ENCODE measurements at places on chromosomes 11 and 22.

DNA sequence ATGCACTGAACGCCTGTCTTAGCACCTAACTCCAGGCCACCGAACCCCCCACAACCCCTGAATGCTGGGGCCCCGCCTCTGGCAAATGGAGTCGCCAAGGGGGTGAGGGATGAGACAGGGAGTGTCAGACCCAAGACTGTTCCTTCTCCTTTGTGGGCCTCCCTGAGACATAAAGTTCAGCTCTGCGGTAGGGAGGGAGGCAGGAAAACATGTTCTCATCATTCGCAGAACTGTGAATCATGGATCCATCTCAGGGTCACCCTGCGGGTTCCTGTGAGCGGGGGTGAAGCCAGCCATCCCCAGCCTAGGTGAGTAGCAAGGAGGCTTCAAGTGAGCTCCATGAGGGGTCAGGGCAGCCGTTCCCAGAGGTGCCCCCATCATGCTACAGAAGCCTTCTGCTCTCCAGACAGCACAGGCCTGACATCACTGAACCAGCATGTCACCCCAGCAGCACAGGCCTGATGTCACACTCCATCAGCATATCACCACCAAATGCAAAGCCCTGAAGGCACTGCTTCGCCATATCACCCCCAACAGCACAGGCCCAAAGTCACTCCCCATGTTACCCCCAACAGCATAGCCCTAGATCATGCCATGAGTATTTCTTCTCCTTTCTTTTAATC, 27.2 kb downstream of the TMPRSS6 start:
- peak; percentile 12 for DNase-seq

- no peak for DNase-seq
Measured at GRCh38 chr11:4092026-4092425, 2.6 kb upstream of the RRM1 start.

DNA sequence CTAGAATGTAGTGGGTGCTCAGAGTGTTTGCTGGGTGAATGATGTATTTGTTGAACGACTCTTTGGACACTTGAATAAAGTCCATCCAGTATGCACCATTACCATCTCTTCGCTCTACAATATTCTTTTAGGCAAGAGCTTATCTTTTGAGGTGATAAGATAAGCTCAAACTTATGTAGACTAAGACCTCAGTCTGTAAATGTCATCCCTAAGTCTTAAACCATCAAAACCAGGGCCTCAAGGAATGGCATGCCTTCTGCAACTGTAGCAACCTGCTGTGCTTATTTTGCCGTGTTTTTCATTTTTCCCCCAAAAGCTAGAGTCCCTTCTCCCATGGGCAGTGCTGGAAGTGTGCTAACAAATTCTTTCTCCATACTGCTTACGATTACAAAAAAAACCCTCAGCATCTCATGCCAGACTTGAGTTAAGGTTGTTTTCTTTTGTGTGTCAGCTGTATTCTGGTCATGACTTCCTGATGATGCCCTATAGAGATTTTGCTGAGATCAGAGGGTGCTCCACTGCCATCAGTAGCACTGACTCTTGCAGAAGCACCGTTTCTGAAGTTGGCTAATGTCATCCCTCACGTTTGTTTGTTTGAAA, 27.8 kb downstream of the LIMK2 start:
- no peak for DNase-seq

DNA sequence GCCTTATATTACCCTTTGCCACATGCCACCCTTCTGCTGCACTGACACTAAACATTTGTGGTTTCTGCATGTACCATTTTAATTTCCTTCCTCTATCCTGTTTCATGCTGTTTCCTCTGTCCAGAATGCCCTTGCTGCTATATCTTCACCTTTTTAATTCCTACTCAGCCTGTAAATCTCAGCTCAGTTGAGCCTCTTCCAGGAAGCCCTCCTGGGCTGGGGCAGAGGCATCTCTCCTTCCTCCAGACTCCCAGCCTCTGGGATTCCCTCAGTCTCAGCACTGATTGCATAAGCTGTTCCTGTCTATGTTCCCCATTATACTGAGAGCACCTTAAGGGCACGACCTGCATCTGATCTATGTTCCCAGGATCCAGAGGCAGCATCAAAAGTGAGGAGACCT, 98.7 kb downstream of the RNF169 start:
- no peak for DNase-seq

- DNase-seq: no peak
Measured at GRCh38 chr11:10567446-10567845, 1.0 kb downstream of the LYVE1 start.

GRCh38 chr11:2779981-2780849, 80.4 kb upstream of the KCNQ1OT1 start:
- DNase-seq: no peak

GRCh38 chr11:22512457-22512856, 113.2 kb downstream of the FANCF start:
- no peak for DNase-seq

DNA sequence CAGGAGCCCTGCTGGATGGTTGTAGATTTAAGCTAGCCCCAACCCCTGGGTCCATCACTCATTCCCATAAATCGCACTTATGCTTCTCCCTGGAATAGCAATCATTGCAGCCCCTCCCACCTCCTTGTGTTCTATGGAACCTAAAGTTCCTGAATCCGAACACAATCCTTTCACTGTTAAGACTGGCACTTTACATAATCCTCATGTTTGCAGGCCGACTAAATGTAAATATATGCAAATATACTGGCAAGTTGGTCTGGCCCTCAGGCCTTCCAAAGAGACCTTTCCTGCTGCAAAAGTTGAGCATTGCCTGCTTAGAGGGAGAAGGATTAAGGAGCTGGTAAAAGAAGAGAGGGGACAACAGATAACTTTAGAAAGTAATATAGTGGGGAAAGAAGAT, 892.9 kb downstream of the OPCML start:
- no peak for DNase-seq

DNA sequence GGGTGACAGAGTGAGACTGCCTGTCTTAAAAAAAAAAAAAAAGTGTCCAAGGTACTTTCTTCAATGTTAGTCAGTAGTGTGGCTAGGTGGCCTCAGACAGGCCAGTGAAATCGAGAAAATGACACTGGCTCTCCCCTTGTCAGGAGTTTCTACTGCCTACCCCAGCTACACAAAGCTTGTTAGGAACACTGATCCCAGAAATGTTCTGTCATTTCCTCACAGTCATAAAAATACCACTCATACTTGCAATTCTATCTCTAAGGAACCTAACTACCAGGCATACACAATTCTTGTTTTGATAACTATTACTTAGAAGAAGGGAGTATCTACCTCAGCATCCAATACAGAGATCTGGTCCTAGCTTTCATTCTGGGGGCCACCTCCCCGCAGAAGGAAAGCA, 31.3 kb downstream of the ATP6V1E1 start:
- no peak for DNase-seq

DNA sequence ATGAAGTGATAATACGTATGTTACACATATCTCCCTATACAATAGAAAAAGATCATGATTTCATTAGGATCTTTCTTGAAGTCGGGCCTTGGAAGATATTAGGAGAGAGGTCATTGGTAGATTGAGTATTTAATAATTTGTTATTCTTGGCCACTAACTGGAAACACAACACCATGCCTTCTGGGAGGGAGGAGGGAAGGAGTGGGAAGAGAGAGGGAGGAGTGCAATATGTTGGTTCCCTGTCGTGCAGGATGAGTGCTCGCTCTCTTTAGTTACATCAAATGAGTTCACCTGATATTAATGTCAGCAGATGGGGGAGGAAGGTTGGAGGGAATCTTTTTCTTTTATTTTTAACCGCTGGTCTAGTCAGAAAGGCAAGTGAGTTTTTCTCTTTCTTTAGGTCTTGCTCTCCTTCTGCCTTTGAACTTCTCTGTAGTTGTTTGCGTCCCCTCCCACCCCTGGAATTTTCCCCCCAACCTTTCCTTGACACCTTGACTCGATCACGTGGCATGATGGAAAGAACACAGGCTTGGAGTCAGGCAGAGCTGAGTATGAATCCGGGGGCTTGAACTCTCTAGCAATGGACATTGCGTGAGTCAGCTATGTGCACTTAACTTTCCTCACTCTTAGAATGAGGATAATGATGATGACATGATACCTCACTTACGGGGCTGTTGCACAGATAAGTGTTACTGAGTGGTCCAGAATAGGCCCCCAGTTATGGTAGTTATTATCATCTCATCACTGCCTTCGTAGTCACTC, 6.2 kb downstream of the ADAMTS15 start:
- no peak for DNase-seq

DNA sequence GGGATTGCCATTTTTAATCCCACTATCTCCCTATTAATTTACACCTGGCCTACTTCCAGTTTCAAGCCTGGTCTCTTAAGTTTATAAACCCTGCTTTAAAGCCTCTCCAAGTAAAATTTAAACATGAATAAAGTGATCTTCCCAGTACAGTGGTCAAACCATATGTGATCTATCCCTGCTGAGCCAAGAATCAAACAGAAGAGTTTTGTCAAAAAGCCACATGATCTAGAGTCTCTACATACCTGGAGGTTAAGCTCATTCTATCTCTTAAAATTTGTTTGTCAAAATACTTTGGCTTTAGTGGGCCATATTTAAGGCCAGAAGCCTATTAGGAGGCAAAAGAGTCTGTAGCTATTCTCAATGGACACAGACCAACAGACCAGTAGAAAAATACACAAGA, 42.9 kb upstream of the DDI1 start:
- DNase-seq: no peak

DNA sequence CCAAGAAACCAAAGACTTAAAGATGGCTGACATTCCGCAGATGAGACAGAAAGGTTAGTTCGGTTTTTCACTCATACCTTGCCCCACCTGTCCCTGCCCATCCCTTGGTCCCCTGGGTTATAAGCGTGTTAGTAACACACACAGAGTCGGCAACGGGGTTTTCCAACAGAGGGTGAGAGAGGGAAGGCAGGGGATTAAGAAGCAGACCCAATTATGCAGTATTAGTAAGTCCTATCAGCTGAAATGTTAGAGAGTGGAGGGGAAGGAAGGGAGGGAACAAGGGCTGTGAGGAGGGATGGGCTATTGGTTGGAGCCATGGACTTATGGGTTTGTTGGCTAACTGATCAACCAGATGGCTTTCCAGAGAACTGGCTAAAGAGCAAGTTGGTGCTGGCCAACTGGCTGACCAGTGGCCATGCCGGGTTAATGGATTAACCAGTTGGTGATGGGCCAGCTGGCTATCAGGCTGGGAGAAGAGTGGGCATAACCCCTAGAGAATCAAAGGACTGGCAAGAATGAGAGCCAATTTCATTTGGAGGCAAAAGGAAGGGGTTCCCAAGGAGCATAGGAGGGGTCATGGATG, 45.5 kb downstream of the NRXN2 start:
- DNase-seq: no peak

DNA sequence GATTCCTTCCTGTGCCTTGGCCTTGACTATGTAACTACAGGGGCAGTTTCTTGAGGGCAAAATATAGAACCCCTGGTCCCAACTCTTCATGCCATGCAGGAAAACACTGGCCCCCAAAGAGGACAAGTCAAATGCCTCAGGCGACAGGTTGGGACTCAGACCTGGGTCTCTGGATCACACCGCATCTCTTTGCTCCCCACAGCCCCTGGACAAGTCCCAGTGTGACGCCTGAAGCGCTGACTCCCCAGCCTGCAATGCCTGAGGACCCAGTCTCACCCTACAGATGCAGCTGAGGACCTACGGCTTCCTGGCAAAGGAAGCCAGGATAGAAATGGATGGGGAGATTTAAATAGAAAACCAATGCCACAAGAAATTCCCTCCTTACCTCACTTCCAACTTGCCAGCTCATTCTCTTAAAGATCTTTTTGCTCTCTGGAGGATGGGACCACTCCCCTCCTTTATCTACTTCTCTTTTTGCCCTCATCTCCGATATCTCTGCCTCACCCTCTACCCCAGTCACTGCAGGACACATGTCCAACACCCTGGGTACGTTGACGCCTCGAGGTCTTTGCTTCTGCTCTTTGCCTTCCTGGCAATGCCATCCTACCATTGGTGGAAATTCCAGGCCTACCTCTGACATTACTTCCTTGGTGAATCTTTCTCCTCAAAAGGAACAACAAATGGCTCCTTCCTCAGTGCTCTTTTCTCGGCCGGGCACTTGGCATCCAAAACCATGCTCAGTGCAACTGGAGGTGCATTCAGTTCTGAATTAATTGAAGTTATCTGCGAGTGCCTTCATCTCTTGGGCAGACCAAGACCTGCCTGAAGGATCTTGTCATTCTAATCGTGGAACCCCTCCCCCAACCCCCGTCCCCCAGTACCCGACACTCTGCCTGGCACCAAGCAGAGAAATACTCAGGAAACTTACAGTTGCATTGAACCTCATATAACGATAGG, 2.0 kb upstream of the PRDM11 start:
- no peak for DNase-seq

DNA sequence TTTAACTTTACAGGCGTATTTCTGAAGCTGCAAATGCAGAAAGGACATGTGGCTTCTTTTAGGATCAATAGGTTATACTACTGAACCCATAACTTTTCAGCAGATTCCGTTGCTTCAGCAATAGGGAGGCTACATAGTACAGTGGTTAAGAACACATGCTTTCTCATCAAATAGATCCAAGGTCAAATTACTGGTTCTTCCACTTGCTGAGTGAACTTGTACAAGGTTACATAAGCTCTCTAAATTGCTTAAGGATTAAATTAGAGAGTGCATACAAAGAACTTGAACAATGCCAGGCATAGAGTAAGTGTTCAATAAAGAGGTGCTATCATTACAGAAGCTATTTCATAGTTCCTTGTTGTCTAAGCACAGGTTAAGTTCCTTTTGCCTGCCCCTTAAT, 129.6 kb downstream of the BARX2 start:
- no peak for DNase-seq

GRCh38 chr22:38346506-38346905, 29.3 kb upstream of the CSNK1E start:
- DNase-seq: no peak

GRCh38 chr11:118215262-118215661, 9.5 kb downstream of the JAML start:
- no peak for DNase-seq

GRCh38 chr11:124749912-124750311, 2.1 kb downstream of the VSIG2 start:
- no peak for DNase-seq

DNA sequence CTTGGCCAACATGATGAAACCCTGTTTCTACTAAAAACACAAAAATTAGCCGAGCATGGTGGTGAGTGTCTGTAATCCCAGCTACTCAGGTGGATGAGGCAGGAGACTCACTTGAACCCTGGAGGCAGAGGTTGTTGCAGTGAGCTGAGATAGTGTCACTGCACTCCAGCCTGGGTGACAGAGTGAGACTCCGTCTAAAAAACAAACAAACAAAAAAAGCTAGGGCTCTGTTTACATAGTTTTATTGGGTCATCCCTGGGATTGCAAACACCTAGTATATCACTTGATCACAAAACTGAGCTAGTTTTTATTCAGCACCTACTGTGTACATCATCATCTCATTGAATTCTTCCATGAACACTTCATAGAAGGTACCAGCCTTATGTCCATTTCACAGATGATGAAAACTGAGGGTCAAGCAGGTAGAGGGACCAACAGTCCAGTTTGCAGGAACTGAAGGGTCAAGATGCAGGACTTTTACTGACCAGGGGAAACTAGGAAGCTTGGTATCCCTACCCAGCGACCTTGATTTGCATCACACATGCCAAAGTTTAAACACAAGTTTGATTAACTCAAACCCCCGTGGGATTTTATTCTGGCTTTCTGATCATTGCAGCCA, 9.2 kb upstream of the MRTFA start:
- no peak for DNase-seq

- DNase-seq: no peak
Measured at GRCh38 chr22:40547729-40548143, 88.8 kb downstream of the MRTFA start.

GRCh38 chr11:1071571-1072115, 3.0 kb upstream of the MUC2 start:
- no peak for DNase-seq
